ENCODE measurements at places on chromosomes 5 and 9. TPM values are rescaled to one million over a fixed set of nuclear protein-coding genes. Genes with fewer than 3 reads are reported as not detected.

PLEKHG4B gene
- not detected for total RNA-seq

SLC27A6 gene
- 36.5 TPM for total RNA-seq

CATSPER3 gene
- total RNA-seq = 0.82 TPM

PIP5K1B gene
- 50.8 TPM for total RNA-seq

AMBP gene
- not detected for total RNA-seq

FOXD4L4 gene
- total RNA-seq = not detected

GRCh38 chr5:141883892-141884318, 5.7 kb upstream of the PCDH1 start:
- no peak for DNase-seq

DNA sequence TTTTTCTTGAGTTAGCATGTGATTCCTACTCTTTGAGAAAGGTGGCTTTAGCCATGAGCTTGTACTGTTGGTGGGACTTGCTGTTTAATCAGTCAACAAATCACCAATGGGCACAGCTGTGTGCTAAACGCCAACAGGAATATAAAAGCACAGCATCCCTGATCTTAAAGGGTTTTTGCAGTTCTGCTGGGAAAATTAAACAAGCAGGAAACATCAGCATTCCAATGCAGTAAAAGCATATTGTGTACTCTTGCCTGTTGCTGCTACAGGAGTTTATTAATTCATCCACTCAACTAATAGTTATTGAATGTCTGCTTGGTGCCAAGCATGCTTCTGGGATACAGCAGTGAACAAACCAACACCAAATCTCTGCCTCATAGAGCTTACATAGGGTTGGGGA, 27.4 kb upstream of the F2RL1 start:
- DNase-seq = no peak

DNA sequence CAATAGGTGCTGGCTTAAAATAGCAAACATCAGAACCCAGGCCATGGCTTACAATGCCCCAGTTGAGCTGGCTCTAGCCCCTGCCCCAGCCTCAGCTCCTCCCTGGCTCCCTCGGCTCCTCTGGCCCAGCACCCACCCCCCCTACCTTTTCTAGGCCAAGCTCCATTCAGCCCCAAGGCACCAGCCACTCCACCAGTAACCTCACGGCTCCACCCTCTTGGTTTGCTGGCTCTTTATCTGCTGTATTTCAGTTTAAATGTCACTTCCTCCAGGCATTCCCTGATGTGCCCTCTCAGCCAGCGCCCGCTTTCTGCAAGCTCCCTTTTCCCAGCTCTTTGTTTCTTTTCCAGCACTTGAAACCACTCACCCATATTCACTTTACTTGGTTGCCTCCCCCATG, 10.6 kb downstream of the C1QTNF2 start:
- DNase-seq = no peak

DNA sequence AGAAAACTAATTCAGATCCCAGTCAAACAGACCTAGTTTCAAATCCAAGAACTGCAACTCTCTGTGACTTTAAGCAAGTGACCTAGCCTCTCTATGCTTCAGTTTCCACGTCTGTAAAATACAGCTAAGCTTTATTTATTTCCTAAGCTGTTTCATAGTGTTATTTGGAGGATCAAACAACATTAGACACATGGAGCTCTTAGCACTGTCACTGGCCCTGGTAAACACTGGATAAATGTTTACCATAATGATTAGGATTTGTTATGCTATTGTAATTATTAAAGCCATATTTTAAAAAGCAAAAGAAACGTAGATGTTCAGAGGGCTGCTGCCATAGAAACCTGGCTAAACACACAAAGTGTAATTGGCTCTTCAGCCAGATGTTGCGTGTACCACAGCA, 26.6 kb upstream of the C5orf58 start:
- DNase-seq = no peak

DNA sequence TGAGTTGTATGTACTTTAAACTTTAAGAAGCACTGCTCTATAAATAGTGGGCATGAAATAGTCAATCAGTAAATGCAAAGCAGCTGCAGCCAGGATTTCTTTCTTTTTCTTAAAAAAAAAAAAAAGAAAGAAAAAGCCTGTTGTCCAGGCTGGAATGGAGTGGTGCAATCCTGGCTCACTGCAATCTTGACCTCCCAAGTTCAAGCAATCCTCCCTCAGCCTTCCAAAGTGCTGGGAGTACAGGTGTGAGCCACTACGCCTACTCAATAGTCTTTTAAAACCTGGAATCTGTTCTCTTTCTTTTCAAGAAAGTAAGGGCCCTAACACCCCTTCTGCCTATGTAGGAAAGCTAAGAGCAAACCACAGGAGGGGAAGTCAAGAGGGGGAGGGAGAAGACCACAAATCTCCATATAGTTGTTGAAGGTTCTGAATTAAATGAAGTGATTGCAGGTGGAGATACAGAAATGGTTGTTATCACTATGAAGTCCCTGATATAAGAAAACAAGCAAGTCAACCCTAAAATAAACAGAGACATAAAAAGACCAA, 20.6 kb upstream of the TPD52L3 start:
- DNase-seq = no peak

DNA sequence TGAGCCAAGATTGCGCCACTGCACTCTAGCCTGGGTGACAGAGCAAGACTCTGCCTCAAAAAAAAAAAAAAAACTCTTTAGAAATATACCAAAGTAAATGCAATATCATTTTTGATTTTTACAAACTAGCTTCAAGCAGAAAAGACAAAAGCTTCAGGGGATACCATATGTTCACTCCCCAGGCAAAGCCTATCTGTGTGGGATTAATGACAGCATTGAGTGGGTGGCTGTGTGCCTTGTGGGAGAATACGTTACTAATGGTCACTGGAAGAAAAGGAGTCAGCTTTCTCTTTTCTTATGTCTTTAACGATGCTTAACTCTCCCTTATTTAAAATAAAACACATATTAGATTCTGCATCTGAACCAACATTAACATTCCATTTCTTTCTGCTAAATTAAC, 1.9 kb downstream of the PCA3 start:
- DNase-seq = no peak

DNA sequence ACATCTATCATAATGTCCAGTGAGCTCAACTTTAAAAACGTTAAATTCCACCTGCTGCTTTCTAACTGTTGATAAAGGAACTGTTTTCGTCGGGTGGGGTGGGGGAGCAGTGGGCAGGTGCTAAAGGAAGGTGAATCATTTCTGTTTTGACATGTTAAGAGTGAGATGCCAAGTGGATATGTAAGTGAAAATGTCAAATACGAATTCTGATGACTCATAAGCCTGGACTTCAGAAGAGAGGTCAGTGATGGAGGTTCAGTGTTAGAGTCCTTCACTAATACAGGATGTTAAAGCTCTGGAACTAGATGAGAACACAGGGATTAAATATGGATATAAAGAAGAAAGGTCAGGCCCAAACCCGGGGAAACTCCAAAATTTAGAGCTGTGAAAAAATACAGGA, 617.9 kb upstream of the CTNND2 start:
- no peak for DNase-seq

GRCh38 chr9:83191154-83191553, 128.2 kb upstream of the RASEF start:
- DNase-seq = no peak

GRCh38 chr5:168168978-168169698, 122.3 kb upstream of the WWC1 start:
- no peak for DNase-seq

GRCh38 chr5:36396640-36397039, 94.9 kb upstream of the RANBP3L start:
- DNase-seq = no peak

DNA sequence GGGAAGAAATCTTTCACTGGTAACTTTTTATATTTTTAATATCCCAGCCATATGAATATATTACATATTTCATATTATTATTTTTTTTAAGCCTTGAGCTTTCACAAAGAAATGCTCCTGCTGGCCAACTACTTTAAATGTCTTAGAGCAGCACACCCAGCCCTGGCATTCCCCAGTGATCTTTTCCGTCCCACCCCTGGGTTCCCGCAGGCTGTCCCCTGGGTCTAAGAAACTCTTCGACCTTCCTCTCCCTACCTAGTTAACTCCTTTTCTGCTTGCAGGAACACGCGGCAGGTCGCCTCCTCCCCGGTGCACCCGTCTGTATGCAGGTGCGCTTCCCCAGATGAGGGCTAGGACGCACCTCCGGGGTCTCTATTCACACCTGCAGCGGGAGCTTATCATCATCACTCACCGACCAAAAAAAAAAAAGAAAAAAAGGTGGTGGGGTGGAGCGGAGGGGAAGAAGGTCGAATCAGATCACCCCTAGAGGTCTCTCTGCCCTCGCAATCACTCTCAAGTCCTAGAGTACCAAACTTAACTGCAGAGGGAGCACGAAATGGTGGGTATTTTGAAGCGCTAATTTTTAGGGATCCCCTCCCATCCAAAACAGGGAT, 696 bp downstream of the ZFP62 start:
- no peak for DNase-seq

GRCh38 chr9:93496285-93496684, 42.9 kb upstream of the FAM120AOS start:
- DNase-seq = no peak

All from heart right ventricle (tissue), 16 donors.